ENCODE measurements at places on chromosomes 1 and 21.

DNA sequence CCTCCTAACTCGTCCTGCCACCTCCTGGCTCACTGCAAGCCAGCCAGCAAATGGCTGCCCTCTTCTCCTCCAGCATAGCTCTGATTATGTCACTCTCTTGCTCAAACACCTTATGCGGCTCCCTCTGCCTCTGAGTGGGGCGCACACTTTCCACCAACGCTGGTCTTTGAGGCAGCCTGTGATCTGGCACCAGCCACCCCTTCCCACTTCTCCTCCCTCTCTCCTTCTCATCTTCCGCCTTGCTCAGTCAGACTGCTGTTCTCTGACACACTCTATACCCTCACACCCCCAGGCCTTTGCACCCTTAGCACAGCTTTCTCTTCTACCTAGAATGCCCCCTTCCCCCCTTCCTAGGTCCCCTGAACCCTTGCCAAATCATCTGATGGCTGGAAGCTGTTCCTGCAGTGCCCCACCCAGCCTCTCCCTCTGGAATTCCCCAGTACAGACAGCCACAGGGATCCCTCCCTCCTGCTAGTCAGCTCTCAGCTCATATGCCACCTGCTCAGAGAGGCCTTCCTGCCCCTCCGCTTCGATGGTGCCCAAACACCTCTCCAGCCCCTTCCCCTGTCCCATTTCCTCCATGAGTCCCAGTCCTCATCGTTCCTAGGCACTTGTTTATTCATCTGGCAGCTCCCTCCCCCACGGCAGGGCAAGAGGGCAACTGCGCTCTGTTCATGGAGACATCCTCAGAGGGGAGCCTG, 21.7 kb upstream of the PEF1 start:
- no peak for DNase-seq

DNA sequence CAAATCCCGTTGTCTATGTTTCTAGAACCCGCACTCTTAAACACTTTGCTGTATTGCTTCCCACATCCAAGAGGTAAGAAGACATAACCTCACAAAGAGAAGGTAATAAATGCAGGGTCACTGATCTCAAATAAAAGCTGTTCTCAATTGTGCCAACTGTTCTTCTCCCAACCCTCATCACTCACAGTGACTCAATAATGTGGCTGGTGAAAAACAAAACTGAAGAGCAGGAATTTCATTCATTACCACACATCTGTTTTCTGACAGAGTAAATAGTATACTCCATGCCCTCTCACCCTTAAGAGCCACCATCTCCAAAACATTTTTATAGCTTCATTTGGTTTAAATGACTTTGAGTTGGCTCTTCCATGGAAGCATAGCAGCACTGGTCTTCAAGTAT, 6.2 kb upstream of the ERICH3 start:
- no peak for DNase-seq

DNA sequence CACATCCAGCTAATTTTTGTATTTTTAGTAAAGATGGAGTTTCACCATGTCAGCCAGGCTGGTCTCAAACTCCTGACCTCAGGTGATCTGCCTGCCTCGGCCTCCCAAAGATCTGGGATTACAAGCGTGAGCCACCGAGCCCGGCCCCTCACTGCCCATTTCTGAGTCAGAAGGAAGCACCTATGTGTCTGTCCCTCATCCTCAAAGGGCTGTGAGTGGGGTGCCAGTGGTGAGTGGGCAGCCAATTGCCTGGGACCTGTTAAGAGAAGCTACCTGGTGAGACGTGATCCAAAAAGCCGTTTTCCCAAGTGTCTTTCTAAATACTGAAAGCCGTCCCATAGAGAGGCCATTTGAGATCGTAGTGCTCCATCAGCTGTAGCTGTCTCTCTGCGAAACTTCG, 27.1 kb upstream of the PDXK start:
- DNase-seq: no peak

GRCh38 chr1:210332719-210333398, 4.2 kb downstream of the HHAT start:
- no peak for DNase-seq

GRCh38 chr1:45802343-45803298, 791 bp upstream of the MAST2 start:
- DNase-seq: no peak

GRCh38 chr1:58857680-58858673, 74.1 kb upstream of the JUN start:
- DNase-seq: no peak

GRCh38 chr21:18244671-18245463, at the start of gene CHODL:
Gene CHODL, plus strand, starts transcription at chr21:18244833. Its CDS starts 391 bp downstream, at chr21:18245224.
- DNase-seq: no peak

GRCh38 chr1:213131851-213132655, 81.0 kb downstream of the RPS6KC1 start:
- DNase-seq: no peak

DNA sequence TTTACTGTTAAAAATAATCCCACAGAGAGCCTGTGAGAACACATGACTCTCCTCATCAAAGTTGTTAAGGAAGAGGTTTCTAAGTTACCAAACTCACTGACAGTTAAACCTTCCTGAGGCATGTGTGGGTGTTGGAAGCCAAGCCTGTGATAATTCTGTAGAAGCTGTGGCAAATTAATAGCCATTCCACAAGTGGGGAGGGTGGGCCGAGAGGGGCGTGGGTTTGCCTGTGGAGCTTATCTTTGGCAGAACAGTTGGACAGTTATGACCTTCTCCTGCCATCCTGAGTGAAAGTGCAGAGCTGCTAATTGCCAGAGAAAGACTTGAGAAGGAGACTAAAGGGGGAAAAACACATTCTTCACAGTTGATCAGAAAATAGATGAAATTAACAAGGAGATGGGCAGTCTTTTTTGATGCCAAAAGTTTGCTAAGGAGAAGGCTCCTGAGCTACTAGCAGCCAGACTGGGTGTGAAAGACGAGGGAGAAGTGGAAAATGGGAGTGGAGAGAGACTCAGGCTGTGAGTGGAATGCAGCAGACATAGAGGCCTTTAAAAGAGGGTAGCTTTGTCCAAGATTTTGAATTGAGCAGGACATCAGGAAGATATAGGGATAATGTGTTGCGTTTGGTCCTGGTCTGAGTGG, 1.6 kb upstream of the PLA2G2C start:
- no peak for DNase-seq

- no peak for DNase-seq
Observed at GRCh38 chr1:224781800-224782199, 147.7 kb upstream of the DNAH14 start.

DNA sequence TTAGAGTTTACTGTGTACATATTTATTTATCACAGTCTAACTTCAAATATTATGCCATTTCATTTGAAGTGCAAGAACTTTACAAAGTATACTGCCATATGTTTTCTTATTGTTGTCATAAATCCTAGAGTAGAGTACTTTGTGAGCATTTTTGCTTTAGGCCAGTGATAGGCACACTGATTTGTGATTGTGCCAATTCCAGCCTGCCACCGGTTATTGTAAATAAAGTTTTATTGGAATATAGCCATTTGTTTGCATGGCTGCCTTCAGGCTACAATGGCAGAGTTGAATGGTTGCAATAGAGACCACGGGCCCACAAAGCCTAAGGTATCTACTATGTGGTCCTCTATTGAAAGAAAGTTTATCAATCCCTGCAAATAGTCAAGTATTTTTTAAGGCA, 175.8 kb upstream of the GALNT2 start:
- no peak for DNase-seq

DNA sequence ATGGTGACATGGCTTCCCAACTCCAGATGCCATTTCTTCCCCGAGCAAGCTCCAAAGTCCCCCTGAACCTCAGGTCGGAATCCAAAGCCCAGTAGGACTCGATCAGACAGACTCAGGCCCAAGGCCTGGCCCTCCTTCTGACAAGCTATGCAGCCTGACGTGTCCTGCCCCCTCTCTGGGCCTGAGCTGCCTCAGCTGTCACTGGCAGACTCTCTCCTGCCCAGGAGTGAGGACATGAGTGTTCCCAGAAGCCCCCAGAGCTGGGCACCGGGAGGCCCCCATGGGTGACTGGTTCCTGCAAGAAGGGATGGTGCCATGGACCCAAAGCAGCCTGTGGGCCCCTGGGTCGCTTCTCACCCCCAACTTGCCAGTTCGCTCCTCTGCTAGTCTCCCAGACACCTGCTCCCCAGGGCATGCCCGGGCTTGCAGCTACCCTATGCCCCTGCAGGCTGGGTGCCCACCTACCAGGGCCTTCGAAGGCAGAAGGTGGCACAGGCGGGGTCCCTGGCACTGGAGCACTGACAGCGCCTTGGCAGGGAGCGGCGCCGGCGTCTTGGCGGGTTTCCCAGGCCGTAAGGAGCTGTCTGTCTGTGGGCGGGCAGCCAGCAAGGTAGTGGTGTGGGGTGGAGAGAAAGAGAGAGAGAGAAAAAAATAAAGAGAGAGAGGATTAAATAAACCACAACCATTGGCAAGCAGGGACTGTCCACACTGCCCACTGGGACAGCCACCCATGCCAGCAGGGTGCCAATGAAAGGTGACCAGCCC, 2.3 kb downstream of the EDN2 start:
- DNase-seq: no peak

DNA sequence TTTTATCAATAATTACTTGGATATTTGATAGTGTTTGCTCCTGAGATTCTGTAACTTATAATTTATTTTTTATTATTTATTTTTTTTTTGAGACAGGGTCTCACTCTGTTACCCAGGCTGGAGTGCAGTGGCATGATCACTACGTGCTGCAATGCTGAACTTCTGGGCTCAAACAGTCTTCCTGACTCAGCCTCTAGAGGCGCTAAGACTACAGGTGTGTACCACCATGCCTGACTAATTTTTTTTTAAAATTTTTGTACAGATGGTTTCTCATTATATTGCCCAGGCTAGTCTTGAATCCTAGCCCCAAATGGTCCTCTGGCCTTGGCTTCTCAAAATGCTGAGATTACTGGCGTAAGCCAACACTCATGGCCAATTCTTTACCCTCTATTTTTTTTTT, 845.5 kb upstream of the ADGRL4 start:
- no peak for DNase-seq

GRCh38 chr1:95043141-95043980, 29.4 kb downstream of the ALG14 start:
- DNase-seq: peak; percentile 41

DNA sequence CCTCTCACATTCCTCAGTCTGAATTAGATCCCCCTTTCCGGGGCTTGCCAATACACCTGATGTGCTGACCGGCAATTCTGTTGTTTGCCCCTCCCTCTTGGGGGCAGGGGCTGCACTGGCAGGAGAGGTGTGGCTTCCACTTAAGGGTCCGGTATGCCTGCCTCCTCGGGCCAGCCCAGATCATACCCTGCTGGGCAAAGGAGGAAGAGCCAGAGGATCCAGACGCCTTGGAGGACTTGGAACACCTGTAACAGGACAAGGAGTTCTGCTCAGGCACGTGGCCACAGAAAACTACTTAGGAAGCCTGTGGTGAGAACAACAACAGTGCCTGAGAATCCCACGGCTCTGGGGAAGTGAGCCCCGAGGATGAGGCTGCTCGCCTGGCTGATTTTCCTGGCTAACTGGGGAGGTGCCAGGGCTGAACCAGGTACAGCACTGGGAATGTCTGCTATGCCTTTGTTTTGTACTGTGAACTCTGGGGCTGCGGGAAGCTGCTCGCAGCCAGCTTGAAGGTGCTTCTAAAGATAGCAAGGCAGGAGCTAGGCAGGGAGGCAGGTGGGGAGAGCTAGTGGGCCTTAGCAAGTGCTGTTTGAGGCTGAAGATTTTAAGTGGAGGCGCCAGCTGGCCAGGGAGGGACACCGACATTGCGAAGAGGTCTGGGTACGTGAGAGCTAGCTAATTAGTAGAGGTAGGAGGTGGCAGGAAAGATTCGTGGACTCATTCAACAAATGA, at the start of gene SMPDL3B:
SMPDL3B (plus strand) TSS at position 183 of the 732 bp plus-strand sequence; CDS start at position 367, 184 bp downstream.
- no peak for DNase-seq

GRCh38 chr1:201361652-201362504, 15.6 kb downstream of the TNNT2 start:
- no peak for DNase-seq

- no peak for DNase-seq
Observed at GRCh38 chr1:153242160-153242559, 17.3 kb upstream of the LORICRIN start.

GRCh38 chr1:205519541-205520131, 15.2 kb downstream of the CDK18 start:
- no peak for DNase-seq

DNA sequence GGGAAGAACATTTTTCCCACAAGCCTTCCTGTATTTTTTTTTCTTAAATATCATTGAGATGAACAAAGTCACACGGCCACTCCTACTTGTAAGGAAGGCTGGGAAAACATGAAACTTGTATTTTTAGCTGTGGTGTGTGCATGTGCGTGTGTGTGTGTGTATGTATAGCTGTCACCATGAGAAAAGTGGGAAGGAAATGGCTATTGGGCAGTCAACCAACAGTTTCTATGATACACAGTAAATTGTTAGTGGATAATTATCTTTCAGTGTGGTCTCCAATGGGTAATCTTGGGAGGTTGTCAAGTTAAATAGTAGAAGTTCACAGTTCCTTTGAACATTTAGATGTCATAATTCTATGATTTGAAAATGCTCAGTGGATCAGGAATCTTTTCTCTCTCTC, 132.7 kb upstream of the USP24 start:
- no peak for DNase-seq

- DNase-seq: no peak
Observed at GRCh38 chr1:243568793-243569192, 281.2 kb downstream of the AKT3 start.

GRCh38 chr1:150168960-150169601, 19.4 kb downstream of the PLEKHO1 start:
- no peak for DNase-seq

GRCh38 chr1:173134800-173135199, 72.3 kb downstream of the TNFSF4 start:
- no peak for DNase-seq

GRCh38 chr1:157133426-157133825, 4.8 kb downstream of the ETV3 start:
- DNase-seq: no peak

DNA sequence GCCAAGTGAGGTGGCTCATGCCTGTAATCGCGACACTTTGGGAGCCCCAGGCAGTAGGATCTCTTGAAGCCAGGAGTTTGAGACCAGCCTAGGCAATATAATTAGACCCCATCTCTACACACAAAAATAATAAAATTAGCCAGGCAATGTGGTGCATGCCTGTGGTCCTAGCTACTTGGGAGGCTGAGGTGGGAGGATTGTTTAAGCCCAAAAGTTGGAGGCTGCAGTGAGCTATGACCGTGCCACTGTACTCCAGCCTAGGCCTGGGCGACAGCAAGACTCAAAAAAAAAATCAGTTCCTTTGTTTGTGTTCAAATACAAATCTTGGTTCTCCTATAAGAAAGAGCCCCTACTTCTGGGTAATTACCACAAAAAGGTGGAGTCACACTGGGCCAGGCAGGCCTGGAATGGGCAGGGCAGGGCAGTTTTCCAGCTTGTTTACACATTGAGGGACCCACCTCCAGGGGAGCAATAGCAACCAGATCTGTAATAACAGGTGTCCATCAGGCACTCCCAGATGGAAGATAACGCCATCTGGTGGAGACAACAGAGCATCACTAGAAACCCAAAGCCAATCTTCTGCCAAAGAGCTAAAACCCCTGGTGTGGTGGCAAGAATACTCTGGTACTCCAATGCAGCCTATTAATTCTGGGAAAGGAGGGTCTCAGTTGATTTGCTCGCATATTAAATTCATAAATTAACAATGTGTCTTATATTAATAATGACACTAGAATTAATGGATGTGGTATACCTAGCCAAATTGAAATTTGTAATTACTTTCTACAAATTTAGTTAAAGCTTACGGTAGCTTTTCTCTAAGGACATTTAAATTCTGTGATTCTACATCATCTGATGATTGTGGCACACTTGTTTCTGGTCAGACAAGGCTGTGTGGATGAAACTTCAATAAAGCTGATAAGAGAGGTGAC, 13.2 kb downstream of the PPP1R15B start:
- peak; percentile 24 for DNase-seq

Data from stimulated activated CD4-positive, alpha-beta T cell treated with anti-CD3 and anti-CD28 coated beads, TNF-alpha, amount 100 ng/mL, for 1 hour (primary cell).